ENCODE measurements at places on chromosomes 16 and 17. TPM values are rescaled to one million over a fixed set of nuclear protein-coding genes. Genes with fewer than 3 reads are reported as not detected.

DNA sequence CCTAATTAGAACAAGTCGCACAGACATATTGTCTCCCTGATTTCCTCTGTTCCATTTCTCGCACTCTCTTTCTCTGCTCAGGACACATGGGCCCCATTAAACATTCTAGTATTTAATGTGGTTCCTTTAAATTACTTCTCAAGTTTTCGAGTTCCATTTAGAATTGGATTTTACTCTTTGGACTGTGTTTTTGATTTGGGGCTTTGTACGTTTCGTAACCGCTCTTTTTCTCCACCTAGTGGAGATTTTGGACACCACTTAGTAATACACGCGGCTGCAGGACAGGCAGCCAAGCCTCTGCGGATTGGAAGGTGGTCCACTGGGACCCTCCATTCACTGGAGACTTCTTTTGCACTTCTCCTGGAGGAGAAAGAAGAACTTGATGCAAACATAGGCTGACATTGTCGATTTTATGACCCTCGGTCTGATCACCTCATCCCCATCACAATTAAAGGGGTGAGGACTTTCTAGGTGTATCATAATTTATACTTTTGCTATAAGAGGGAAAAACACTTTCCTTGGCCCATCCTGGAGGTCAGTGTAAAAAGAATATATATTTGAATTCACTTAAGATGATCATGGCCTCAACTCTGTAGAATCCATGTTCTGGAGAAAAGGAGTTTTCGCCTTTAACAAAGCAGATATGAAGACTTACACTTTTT, 85.7 kb downstream of the NOG start:
- H3K4me3 ChIP-seq, result peak overlapping the region; percentile 56
- peaks cover 22% of the 10 kb centered on the region for H3K4me1 ChIP-seq
- H3K36me3 ChIP-seq, result no peaks in the 10 kb centered on the region
- peak; percentile 20 for DNase-seq

DNA sequence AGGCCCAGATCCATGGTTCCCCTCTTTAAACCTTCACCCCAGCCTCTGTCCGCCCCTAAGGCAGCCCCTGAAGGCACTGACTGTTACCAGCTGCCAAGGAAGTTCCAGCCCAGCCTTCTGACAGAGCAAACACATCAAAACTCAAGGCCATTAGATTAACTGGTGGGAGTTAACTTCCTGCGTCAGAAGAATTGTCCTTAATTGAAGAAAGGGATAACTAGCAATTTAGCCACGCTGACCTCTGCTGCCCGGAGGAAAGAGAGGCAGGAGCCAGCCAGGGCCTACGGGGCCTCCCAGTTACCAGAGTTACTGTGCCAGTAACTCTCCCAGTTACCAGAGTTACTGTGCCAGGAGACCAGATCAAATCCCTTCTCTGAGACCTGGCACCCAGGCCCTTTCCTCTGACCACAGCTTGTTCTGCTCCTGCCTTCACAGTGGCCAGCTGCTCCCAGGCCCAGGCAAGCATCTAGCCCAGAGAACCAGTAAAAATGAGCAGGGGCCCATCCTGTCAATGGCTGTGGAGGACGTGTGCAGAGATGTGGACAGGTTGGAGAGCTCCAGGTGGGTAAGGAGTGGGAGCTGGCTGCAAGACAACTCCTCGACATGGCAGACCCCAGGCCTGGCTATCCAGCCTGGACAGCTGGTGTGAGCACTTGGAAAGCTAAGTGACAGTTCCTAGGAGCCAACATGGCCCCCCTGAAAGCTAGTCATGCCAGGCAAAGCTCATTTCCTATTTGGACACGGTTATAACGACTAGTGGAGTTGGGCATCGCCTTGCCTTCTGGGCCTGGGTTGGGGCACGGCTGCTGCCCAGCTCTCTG, 2.8 kb upstream of the PITPNM3 start:
- no peaks in the 10 kb centered on the region for H3K36me3 ChIP-seq
- no peak for DNase-seq
- no peak overlapping the region for H3K4me3 ChIP-seq
- peaks cover 8% of the 10 kb centered on the region for H3K4me1 ChIP-seq
- H3K27ac ChIP-seq, result no peak overlapping the region

DNA sequence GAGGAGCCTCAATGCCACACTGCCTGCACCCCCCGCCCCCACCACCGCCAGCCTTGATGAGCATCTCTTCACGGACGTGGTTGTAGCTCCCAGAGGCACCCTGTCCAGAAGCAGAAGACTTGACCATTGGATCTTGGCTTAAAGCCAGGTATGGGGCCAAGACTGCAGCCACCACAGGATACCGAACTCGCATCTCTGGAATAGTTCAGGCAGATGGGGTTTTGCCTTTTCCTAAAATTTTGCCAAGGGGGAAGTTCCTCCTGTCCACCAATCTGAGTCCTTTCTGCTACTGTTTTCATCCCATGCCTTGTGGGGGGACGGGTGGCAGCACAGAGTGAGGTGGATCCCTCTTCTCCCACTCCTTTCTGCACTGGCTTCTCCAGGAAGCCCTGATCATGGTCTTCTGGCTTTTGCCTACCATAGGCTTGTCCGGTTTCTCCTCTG, 939 bp downstream of the CORO6 start:
- H3K4me1 ChIP-seq, result peaks cover 46% of the 10 kb centered on the region
- H3K27me3 ChIP-seq, result no peaks in the 10 kb centered on the region
- DNase-seq, result no peak
- no peak overlapping the region for H3K27ac ChIP-seq

ACSM3 gene
- total RNA-seq, result 16.6 TPM

TMEM208 gene
- 30.7 TPM for total RNA-seq

TBC1D3 gene
- not detected for total RNA-seq

MT1E gene
- 23.3 TPM for total RNA-seq

Measured in activated CD8-positive, alpha-beta T cell treated with anti-CD3 and anti-CD28 coated beads for 36 hours (primary cell).